ENCODE measurements at places on chromosomes 11 and 22.

DNA sequence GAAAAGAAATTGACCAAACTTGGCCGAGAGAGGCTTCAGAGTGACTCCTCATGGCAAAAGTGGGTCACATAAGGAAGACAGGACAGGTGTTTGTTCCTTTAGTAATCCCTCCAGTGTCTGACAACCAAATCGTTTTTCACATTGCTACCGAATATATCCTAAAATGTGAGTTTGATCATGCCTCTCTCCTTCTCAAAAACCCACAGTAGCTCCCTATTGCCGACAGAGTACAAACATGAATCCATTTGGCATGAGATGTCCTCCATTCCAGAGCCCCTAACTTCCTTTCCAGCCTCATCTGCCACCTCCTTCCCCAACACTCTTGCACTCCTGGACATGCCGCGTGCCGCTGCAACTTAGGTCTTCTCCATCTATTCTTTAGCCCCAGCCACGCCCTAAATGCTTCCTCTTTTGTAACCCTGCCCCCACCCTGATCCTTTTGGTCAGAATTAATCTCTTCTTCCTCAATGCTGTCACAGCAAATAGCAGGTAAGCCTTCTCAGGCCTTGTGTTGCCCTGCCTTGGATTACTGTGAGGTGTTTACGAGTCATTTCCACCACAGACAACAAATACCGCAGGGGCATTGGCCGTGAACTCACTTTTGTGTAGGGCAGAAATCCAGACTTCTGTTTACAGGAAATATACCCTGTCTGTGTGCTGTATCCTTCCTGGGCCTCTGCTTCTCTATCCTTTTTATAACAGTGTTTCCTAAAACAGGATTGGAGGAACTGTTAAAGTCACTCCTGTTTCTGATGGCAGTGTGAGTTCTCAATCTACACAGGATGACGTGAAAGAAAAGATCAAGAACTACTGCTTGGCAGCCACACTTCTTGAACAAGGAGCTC, 66.0 kb upstream of the FTH1 start:
- DNase-seq, result peak; percentile 92

GRCh38 chr11:119029340-119030028, 1.2 kb downstream of the SLC37A4 start:
- DNase-seq, result peak; percentile 92

DNA sequence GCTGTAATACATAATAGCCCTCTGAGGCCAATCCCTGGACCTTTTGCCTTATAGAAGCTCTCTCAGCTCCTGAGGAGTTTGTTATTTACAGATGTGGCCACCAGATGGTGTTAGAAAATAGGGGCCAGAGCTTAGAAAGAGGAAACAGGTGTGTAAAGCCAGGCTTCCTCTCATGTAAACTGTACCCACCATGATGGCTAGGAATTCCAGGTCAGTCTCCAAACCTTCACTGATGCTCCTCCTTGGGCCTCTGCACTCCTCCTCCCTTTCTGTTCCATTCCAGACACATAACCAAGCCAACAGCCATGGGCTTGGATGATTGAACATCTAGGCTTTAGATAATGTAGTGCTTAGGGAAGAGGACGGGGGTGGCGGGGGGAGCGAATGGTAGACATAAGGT, 39.7 kb downstream of the USP35 start:
- DNase-seq, result peak; percentile 64

GRCh38 chr22:30969532-30970355, 679 bp downstream of the TUG1 start:
- peak; percentile 52 for DNase-seq

DNA sequence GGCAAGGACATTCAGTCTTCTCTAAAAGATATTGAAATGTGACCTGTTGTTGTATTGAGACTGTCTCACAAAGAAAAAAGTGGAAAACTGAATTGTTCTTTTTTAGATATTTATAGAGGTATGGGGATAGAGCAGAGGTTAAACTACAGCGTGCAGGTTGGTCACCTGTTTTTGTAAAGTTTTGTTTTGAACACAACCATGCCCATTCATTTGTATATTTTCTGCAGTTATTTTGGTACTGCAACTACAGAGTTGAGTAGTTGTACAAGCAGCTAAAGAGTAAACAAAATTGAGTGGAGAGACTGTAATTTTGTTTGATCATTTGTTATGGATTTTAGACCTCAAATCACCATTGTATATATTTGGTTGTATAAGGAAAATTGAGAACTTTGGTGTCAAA, 11.3 kb downstream of the EED start:
- no peak for DNase-seq

GRCh38 chr11:64451856-64452255, 92.9 kb downstream of the RPS6KA4 start:
- no peak for DNase-seq

GRCh38 chr11:12083380-12083779, 27.0 kb upstream of the MICAL2 start:
- DNase-seq, result no peak

Data from kidney tubule cell (primary cell).